ENCODE measurements at places on chromosomes 3 and 15. TPM values are rescaled to one million over a fixed set of nuclear protein-coding genes. Genes with fewer than 3 reads are reported as not detected.
A peak's percentile ranks its signal among the peaks of the same experiment; 100 is the strongest.

- DNase-seq: no peak
These were observed 2.8 kb downstream of the OCA2 start for GRCh38 chr15:28096411-28096669.

- DNase-seq: no peak
These were observed 268.8 kb downstream of the SLCO3A1 start for GRCh38 chr15:92122259-92122658.

GRCh38 chr3:98930413-98930812 lies 28.9 kb upstream of the DCBLD2 start:
- no peak for DNase-seq

- DNase-seq: no peak
These were observed 176.1 kb downstream of the KLF13 start for GRCh38 chr15:31502541-31503229.

DNA sequence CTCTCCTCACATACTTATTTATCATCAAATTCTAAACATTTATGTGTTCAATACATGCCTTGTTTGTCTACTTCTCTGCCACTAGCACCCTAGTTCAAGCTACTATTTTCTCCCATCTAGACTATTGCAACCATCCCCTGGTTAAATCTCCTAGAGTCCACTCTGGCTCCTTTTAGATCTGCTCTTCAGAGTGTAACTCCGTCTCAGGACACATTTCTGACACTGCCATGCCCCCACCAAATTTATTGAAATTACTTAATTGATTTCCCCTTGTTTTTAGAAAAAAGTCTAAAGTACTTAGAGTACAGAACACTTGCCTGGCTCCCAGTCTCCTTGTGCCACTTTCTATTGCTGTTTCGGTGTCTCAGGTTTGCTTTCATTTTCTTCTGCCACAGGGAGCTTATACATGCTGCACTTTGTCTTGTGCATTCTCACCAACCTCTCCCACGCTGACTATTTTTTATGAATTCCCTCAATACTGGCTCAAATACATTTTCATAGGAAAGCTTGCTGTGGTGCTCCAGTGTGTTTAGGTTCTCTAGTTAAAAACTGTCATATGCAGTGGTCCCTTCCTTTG lies 792.3 kb downstream of the DIPK2A start:
- no peak for DNase-seq

DNA sequence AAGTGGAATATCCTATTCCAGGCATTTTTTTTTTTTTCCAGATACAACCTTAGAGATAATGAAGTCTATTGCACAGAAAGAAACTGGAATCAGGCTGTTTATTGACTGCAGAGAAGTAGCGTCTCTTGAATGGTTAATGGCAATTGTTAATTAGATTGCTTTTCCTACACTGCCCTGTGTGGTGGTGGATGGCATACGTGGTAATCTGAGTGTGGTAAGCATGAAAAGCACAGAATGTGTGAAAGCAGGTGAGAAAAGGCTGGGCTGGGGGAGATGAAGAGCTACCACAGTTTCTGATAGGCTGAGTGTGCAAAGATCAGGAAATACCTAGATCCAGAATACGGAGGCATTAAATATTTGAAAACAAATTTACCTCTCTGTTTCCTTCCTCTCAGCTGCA lies 486.3 kb upstream of the TBL1XR1 start:
- DNase-seq: no peak

- DNase-seq: no peak
These were observed 91.1 kb downstream of the TOP2B start for GRCh38 chr3:25573386-25574171.

GRCh38 chr3:146903927-146904326 lies 298.8 kb upstream of the PLSCR5 start:
- DNase-seq: no peak

DNA sequence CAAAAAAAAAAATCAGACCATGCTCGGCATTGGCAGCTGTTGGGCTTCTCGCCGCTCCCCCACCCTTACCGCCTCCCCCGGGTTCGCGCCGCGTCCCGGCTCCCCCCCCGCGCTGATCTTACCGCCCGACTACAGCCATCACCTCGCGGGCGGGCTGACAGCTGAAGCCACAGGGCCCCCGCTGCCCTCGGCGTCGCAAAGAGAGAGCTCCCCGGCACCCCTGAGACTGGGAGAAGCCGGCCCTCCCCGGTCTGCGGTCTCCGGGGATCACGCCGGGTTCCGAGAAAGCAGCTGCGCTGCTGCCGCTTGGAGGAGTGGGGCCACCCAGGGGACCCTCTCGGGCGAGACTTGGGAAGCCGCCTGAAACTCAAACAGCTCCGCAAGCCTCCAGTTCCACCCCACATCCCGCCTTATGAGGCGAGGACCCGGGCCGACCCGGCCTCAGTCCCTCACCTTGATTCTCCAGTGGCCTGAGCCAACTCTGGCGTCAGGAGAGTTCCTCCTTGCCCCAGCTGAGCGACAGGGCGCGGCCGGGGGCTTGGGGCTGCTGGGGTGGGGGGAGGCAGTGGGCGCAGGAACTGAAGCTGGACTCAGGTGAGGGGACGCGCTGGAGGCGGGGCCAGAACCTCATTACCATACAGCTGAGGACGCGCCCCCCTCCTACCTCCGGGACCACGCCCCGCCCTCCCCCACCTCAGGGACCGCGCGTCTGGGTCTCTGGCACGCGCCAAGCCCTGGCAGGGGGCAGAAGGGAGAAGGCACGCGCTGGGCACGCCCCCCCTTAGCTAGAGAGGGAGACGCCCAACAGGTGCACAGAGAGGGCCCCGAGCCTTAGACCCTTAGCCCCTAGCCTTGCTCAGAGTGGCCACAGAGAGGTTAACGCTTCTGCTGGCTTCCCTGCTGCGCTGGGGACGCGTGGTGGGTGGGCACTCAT lies 1.0 kb upstream of the DLL4 start:
- DNase-seq: peak; percentile 37

- no peak for DNase-seq
These were observed 61.3 kb downstream of the DMXL2 start for GRCh38 chr15:51561271-51561670.

DNA sequence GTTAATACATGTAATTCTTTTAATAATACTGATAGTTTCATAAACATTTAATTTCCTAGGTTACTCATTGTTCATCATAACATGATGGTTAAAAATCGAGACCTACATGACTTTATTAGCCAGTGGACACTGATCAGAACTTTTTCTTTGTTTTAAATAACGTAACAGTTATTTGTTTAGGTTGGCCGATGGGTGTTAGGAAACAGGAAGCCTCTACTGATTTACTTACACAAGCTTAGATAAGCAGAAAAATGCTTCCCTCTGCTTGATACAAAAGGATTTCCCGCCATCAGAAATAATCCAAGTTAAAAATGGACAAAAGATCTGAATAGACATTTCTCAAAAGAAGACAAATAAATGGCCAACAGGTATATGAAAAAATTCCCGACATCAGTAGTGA lies 16.6 kb upstream of the APH1B start:
- DNase-seq: no peak

The ARPIN gene
- total RNA-seq: not detected

The GCSAM gene
- 12.1 TPM for total RNA-seq

The MUC20 gene
- 0.54 TPM for total RNA-seq

The MED12L gene
- total RNA-seq: 3.0 TPM

The TMEM212 gene
- not detected for total RNA-seq
